NCI-H82 (cell line): ENCODE measurements at places on chromosomes 2 and 18.

- peak; percentile 44 for DNase-seq
Observed at GRCh38 chr2:228367356-228367755, 185.9 kb upstream of the SPHKAP start.

DNA sequence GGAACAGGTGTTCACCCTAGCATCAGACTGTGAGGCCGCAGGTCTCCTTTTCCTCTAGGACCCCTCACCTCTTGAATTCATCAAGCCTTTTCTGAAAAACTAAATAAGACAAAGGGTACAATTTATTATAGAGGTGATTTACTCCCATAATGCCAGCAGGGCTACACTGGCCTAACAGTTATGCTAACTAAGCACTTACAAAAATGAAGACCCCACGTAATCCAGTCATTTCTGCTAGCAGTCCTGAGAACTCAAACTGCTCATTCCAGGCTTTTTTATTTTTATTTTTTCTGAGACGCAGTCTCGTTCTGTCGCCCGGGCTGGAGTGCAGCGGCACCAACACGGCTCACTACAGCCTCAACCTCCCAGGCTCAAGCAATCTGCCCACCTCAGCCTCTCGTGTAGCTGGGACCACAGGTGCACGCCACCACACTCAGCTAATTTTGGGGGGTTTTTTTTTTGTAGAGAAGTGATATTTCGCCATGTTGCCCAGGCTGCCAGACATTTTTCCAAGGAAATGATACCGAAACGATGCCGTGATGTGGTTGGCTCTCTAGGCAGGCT is 14.2 kb downstream of the CAPG start:
- no peak for DNase-seq

DNA sequence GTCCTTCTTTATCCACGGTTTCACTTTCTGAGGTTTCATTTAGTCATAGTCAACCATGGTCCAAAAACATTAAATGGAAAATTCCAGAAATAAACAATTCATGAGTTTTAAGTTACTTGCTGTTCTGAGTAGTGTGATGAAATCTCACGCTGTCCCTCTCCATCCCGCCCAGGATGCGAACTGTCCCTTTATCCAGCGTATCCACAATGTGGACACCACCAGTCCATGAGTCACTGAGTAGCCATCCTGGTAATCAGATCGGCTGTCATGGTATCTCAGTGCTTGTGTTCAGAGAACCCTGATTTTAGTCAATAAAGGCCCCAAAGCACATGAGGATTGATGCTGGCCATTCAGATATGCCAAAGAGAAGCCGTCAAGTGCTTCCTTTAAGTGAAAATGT is 3.7 kb downstream of the SP140L start:
- DNase-seq, result no peak

DNA sequence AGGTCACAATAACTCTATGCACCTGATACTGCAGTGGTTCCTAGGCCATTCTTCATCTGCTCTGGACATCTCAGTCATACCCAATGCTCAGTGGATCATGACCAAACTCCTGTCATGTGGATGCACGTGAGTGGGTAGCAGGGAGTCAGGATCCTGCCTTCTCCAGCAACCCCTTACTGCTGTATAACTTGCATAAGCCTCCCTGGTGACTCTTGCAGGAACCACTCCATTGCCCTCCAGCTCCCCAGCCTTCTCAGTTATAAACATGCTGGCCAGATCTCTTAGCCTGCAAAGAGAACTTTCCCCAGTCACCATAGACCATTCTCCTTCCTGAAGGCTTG is 98.6 kb upstream of the ZNF397 start:
- DNase-seq, result no peak

- DNase-seq, result peak; percentile 48
Observed at GRCh38 chr18:11040823-11041656, 108.3 kb downstream of the PIEZO2 start.

DNA sequence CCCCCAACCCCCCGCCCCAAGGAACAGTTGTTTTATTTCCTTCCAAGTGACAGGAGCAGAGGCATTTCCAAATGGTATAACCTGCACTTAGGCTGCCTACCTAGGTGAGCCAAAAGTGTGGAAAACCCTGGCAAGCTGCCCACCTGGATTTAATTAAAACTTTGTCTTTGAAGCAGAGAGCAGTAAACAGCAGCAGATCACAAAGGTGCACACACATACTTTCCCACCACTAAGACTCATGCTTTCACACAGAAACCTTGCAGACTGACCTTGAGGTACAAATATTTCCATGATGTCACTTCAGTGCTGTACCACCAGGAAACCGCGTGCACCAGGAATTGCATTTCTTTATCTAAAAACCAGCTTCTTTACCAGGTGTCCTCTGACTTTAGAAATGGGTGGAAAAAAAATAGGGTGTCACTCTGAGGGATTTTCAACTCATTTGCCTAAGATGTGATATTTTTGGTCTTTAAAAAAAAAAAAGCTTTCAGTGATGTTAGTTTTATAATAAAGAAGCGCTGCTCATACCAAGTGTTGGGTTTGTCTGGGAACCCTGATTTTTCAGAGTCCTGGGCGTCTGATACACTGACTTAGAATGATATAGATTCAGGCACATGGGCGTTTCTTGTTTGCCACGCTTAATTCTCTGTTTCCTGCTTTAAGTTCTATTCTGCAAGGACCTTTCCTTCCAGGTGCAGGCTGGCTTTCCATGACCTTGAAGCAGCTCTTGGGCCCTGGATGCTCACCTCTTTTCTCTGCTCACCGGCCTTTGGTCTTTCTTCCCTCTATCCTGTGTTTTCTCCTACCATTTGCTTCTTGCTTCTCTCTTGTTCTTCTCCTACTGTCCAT is 70.7 kb upstream of the BCL2L11 start:
- DNase-seq, result no peak

GRCh38 chr2:100126201-100126600 is 16.2 kb downstream of the AFF3 start:
- no peak for DNase-seq

DNA sequence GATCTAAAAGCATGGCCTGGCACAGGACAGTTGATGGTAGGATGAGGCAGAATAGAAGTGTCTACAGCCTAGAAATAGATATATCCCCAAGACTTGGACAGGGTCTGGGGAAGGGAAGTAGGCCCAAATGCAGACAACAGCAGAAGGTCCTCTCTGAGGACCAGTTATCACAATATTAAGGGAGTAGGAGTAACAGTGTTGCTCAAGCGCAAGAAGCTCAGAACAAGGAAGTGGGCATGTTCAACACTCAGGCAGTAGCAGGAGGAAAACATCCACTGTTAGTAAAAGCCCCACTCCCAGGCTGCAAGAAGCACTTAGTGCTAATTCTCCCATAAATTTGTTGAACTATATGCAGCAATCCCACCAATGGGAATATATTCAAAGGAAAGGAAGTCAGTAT is 314.7 kb downstream of the METTL4 start:
- no peak for DNase-seq

DNA sequence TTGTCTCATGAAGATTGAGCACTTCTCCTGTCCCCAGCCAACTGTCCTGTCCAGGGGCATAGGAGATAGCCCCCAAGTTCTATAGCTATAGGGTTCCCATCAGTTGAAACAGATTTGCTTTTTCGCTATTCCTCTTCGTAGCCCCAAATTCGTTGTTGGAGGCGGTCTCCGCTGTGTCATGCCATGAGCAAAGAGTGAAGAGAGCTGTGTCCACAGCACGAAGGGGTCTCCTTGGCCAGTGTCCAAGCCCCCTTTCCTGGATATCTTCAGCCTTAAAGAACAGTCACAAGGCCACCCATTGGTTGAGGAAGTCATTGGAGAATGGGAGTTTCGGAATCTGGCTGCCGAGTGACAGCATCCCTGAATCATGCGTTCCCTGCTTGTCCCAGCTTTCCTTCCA is 21.0 kb downstream of the IGFBP5 start:
- no peak for DNase-seq

GRCh38 chr2:101515477-101515876 is 40.6 kb upstream of the RFX8 start:
- DNase-seq, result no peak

- DNase-seq, result no peak
Observed at GRCh38 chr2:242060212-242060835, 190.8 kb downstream of the RTP5 start.

- DNase-seq, result no peak
Observed at GRCh38 chr2:72138011-72138881, 9.4 kb downstream of the CYP26B1 start.

GRCh38 chr2:150327564-150328489 is 159.6 kb downstream of the RND3 start:
- DNase-seq, result no peak

DNA sequence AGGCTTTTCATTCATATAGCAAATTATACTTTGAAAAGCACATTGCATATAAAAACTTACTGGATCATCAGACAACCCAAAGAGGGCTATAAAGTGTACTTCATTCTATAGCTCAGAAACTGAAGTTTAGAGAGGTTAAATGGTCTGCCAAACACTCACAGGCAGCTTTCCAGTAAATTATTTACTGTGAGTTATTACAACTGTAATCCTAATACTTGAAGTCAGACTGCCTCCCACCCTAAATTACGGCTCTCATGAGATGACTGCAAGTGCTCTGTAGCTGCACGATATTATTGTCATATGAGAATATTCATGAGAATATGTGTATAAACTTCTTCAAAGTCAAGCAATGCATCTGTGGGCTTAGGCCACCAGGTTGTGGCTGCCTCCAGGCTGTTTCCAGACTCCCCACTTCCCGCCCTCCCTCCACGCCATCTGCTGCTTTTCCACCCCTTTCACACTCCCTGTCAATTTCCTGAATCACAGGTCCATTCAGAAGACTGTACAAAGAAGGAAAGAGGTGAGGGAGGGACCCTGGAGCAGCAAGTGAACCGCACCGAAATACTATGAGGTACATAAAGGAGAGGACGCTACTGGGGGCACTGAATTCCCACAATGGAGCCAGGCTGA is 111.1 kb upstream of the SPOPL start:
- peak; percentile 68 for DNase-seq

- DNase-seq, result no peak
Observed at GRCh38 chr2:226905718-226906117, 69.9 kb downstream of the RHBDD1 start.

- DNase-seq, result no peak
Observed at GRCh38 chr2:1527153-1527992, 114.1 kb downstream of the TPO start.
